AG09319 (cell line): ENCODE measurements at places on chromosomes 16 and 17.

GRCh38 chr16:85573045-85573695 lies 40.0 kb upstream of the GSE1 start:
- no peak for DNase-seq

GRCh38 chr16:47625115-47625567 lies 164.0 kb downstream of the PHKB start:
- DNase-seq: no peak

DNA sequence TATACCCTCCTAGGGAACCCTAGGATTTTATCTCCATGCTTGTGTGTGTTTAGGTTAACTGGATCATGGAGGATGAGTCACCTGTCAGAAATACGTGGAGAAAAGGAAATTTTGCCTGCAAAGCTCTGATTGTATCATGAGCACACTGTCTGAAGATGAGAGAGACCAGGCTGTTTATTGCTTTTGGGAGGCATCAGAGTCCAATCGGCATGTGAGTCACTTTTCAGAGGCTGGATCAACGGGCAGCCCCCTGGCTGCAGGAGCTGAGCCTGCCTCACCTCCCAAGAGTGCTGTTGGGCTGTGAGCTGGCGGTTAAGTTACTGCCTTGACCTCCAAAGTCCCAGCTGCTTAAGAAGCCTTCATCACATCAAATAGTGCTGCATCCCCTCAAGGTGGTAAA lies 41.5 kb upstream of the MED9 start:
- peak; percentile 32 for DNase-seq

GRCh38 chr17:983921-984320 lies 4.3 kb upstream of the NXN start:
- no peak for DNase-seq

GRCh38 chr16:69381231-69381630 lies 4.6 kb downstream of the TERF2 start:
- DNase-seq: no peak

- no peak for DNase-seq
These were observed 17.1 kb downstream of the TSPOAP1 start for GRCh38 chr17:58311429-58311894.

GRCh38 chr17:8696426-8696825 lies 48.2 kb downstream of the CCDC42 start:
- no peak for DNase-seq

- no peak for DNase-seq
These were observed 1.3 kb downstream of the RAB40B start for GRCh38 chr17:82696916-82697807.

DNA sequence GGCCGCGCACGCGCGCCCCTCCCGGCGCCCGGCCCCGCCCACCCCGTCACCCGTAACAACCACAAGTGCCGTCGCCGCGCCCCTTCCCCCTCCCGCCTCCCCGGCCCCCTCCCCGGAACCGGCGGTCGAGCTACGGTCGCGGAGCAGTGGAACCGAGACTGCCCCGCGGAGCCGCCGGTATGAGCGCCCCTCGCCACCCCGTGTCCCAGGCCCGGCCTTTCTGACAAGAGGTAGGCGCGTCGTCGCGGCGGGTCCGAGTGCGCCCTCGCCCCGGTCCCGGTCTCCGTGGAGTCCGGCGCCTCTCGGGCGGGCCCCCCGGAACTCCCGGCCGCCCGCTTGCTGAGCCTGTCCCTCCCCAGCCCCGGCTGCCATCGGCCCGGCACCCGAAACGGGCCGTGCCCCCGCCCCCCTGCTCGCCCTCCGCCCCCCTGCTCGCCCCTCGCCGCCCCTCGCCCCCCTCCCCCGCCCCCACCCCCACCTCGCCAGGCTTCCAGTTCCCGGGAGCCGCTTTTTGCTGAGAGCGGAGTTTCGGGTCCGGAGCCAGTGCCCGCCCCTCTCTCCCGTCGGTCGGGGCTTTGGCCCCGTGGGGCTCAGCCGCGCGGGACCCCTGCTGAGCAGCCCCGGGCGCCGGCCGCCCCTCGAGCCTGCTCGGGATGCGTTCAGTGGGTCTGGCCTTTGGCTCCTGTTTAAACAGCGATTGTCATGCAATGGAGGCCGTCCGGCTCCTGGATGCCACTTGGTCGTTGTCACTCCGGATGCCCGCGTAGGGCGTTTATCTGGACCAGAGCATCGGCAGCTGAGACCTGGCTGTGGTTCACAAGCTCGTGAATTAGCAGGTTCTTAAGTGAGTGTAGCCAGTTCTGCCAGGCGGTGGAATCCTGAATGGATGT lies at the start of gene SEC14L1:
Gene SEC14L1 (plus strand): TSS at position 92 of the 890 bp plus-strand sequence. CDS start 2,628 bp downstream, outside the sequence.
- DNase-seq: no peak

DNA sequence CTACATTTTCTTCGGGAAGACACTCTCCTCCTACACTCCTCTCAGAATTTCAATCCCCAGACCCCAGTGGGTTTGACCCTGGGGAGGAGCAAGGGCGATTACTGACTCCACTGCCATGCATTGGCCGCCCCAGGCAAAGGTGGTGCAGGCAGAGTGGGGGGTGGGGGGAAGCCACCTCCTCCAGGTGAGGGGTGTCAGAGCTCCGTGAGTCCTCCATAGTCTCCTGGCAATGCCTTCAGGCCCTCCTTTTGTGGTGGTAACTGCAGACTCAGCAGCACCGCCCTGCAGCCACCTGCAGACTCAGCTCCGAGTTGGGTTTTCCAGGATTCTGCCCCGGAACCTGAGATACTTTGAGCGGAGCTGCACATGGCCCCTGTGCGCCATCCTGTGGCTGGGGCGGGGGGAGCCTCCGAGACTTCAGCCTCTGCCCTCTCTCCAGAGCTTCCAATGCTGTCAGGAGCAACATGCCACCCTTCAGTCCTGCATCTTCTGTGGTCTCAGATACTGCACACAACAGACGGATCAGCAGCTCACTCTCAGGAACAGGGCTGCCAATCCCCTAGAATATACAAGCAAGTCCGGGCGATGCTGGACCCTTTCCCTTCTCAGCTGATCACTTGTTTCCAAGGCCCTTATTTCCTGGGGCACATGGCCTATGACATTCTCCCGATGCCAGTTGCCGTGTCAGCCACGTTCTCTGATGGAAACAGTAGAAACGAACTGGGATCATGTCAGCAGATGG lies 2.4 kb upstream of the SLC47A2 start:
- no peak for DNase-seq

GRCh38 chr17:55163408-55163807 lies 101.4 kb upstream of the HLF start:
- no peak for DNase-seq

DNA sequence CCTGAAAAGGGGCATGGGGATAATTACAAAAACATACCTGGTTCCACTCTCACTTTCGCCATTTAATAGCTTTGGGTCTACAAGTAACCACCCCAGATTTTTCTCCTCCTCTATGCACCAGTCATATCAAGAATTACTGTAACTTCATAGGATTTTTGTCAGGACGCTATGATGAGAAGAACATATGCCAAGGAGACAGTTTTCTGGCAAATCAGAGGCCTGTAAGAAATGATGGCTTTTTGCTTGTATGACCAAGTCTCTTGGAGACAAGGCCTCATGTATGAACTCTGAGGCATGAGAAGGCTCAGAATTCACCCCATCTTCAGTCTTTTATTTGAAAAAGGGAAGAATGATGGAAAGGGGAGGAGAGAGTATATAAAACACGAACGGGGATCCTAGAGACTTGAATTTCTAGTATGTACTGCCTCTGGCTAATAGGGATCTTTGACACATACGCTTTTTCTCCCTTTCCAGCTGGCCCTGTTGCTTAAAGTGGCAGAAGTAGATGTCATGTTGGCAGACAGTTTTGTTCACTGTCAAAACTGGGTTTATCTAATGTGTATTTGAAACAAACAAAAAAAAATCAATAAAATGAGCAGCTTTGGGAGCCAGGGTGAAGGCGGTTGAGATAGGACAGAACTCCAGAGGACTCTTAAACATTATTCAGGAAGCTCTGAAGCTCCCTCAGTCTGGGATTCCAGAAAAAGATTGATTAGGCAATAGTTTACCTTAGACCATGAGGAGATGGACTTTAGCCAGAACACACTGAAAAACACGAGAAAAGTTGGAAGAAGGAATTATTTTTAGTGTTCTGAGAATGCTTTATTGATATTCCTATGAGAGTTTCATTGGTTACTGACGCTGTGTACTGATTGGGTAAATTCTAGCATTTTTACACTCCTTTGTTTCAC lies 656.6 kb downstream of the WWOX start:
- DNase-seq: no peak

DNA sequence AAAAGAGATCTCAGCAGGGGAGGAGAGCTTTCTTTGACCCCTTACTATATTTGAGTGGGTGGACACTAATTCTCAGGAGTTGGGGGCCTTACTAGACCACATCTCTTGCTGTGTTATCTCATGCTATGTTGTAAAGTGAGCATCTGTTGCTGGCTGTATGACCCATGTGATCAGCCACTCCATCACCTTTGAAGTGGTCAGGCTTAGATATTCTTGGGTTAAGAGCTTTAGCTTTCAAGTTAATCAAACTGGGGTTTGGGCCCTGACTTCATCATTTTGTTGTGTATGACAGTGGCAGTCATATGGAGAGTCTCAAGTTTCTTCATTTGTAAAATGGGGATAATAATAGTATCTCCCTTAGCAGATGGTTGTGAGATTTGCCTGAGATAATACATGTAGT lies 201.1 kb downstream of the FTO start:
- DNase-seq: no peak

DNA sequence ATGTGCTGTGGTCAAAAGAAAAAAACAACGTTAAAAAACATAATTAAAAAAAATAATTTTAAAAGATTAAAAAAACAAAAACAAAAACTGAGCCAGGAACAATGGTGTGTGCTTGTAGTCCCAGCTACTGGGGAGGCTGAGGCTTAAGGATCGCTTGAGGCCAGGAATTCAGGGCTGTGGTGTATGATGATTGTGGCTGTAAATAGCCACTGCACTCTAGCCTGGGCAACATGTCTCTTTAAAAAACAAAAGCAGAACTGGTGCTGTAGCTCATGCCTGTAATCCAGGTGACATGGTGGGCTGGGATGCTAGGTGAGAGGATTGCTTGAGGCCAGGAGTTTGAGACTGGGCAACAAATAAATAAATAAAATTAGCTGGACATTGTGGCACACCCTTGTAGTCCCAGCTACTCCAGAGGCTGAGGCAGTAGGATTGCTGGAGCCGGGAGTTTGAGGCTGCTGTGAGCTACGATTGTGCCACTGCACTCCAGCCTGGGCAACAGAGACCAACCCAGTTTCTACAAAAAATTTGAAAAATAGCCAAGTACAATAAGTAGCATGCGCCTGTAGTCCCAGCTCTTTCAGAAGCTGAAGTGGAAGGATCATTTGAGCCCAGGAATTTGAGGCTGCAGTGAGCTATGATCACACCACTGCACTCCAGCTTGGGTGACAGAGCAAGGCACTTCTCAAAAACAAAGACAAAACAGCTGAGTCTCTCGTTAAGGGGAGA lies 43.6 kb downstream of the NFATC3 start:
- DNase-seq: peak; percentile 11

DNA sequence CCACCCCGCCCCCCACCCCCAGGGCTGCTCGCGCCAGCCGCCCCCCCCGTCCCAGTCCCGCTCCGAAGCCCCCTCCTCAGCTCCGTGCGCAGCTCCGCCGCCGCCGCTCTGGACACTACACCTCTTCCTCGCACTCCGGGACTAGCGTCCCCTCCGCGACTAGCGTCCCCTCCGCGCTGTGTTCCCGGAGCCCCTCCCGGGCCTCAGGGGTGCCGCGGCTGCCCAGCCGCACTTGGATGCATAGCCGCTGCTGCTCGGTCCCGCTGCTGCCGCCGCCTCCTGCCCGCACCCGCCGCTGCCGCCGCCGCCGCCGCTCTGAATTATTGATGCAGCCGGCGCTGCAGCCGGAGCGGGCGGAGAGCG lies at the start of gene CBLN1:
Gene CBLN1 (minus strand): TSS at position 359 of the 363 bp plus-strand sequence. CDS start 373 bp downstream, outside the sequence.
- DNase-seq: no peak

DNA sequence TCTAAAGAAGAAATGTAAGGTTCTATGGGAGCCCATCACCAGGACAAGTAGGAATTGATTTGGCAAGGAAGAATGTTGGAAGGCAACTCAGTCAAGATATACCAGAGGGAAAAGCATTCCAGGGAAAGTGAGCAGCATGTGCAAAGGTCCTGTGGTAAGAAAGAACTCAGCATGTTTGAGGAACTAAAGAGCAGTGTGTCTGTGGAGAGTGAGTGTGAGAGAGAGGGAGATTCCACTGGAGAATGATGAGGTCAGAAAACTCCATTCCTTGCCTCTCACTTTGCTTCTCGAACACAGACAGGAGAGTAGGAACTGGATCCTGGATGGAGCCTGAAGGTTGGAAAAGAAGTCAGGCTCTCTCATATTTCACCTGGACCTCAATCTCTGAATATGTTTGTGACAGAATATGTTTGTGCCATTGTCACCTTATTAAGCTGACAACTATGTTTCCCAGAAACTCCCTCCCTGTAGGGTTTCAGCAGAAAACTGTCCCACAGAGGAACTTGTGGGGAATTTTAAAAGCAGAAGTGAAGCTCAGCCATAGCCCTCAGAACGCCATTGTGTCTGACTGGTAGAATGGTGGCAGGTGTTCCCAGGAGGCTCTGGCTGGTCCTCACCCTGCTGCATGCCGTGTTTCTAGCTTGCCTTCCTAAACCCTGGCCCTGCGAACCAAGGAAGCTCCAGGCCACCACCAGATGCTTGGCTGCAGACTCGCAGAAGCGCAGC lies 382.4 kb upstream of the XYLT1 start:
- DNase-seq: no peak

- DNase-seq: no peak
These were observed 594 bp upstream of the SLC22A31 start for GRCh38 chr16:89200850-89201411.

- DNase-seq: no peak
These were observed 3.4 kb downstream of the RAPGEFL1 start for GRCh38 chr17:40180694-40181093.

GRCh38 chr17:16189791-16190348 lies 25.5 kb downstream of the NCOR1 start:
- DNase-seq: no peak

- DNase-seq: no peak
These were observed 34.3 kb upstream of the SHISA9 start for GRCh38 chr16:12866981-12867551.

GRCh38 chr16:65660390-65660789 lies 538.5 kb upstream of the CDH11 start:
- no peak for DNase-seq

DNA sequence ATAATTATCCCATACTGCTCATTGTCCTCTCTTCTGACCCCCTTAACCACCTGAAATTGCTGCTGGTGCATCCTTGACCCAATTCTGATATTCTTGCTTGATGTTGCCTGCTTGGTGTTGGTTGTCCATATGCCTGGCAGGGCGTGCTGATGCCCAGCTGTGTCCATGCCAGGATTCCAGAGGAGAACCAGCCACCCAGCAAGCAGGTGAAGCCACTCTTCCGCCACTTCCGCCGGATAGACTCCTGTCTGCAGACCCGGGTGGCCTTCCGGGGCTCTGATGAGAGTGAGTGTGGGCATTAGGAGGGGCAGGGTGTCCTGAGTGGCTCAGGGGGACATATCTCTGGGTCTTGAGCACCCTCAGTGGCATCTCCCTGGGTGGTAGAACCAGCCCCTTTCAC lies 11.4 kb downstream of the RAPGEFL1 start:
- DNase-seq: no peak
